ENCODE measurements at places on chromosomes 2 and 18.

GRCh38 chr2:12619975-12620374 is 96.8 kb upstream of the TRIB2 start:
- peak; percentile 75 for DNase-seq

- DNase-seq, result peak; percentile 14
Measured at GRCh38 chr2:157480182-157480961, 36.5 kb upstream of the CYTIP start.

GRCh38 chr2:36545871-36546416 is 52.0 kb downstream of the FEZ2 start:
- no peak for DNase-seq

GRCh38 chr18:25348386-25349130 is 3.4 kb downstream of the ZNF521 start:
- DNase-seq, result no peak

- no peak for DNase-seq
Measured at GRCh38 chr2:52779446-52779845, 988.2 kb upstream of the CHAC2 start.

DNA sequence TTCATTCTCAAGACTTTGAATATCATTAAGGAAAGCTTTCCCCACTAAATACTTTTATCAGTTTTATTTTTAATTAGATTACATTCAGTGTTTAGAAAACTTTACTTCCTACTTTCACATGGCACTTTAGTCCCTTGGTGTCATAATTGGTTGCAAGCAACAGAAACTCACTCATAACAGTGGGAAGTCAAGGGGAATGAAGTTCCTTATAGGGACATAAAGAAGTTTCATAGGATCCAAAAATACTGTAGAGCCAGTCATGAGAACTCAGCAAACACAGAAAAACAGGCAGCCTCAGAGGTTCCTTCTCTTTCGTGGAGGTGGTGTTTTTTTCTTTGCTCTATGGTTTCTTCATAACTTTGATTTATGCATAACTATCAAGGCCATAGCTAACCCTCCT is 809.0 kb downstream of the BCL11A start:
- no peak for DNase-seq

- no peak for DNase-seq
Measured at GRCh38 chr2:70768590-70769085, 638 bp upstream of the ADD2 start.

Data from mesenchymal stem cell (in vitro differentiated cells and primary cell).